ENCODE measurements at places on chromosomes 16 and 17.

DNA sequence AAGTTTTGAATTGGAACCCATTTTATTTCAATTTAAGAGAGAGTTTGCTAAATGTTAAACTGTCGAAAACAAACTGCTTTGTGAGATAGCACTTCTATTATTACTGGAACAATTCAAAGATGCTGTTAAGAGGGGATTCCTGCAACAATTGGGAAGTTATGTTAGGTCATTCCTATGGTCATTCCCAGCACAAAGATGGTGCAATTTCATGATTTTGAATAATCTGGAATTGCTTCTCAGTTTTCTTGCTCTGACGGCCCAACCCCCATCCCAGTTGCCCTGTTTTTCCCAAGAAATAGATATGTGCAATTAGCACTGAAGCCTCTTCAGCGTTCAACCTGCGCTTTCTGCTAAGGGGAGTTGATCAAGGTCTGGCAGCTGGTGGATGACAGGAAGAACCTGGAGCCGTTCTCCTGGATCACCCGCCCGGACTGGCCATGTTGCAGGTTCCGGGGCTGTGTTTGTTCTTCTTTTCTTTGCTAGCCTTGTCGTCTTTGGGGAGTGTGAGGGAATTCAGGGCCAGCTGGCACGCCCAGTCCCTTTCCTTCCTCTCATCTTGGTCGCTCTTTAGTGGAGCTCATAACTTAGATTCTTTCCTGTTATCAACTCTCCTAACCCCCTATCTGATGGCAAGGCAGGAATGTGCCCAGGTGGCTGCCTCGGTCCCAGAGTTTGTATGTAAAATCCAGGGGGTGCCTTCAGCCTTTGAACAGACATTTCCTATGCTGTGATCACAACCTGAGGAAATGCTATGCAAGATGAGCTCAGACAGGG lies 29.0 kb upstream of the IRF8 start:
- DNase-seq: no peak

GRCh38 chr17:28949185-28950016 lies 1.9 kb downstream of the PHF12 start:
- peak; percentile 64 for DNase-seq

DNA sequence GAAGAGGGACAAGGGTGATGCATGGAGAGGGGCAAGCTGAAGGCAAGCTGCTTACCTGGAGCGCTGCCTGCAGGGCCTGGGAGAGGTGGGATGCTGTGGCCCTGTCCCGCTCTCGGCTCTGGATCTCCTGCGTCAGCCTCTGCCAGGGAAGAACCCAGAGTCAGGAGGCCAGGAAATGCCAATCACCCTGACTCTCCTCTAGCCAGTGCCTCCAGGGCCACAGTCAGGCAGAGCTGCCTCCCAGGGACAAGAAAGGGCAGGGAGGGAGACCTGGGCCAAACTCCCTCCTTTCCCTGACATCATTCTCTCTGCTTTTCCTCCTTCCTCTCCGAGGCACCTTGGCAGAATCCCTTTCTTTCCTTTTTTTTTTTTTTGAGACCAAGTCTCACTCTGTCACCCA lies 11.3 kb downstream of the CDK3 start:
- no peak for DNase-seq

GRCh38 chr16:21598701-21599121 lies 666 bp upstream of the METTL9 start:
- no peak for DNase-seq

DNA sequence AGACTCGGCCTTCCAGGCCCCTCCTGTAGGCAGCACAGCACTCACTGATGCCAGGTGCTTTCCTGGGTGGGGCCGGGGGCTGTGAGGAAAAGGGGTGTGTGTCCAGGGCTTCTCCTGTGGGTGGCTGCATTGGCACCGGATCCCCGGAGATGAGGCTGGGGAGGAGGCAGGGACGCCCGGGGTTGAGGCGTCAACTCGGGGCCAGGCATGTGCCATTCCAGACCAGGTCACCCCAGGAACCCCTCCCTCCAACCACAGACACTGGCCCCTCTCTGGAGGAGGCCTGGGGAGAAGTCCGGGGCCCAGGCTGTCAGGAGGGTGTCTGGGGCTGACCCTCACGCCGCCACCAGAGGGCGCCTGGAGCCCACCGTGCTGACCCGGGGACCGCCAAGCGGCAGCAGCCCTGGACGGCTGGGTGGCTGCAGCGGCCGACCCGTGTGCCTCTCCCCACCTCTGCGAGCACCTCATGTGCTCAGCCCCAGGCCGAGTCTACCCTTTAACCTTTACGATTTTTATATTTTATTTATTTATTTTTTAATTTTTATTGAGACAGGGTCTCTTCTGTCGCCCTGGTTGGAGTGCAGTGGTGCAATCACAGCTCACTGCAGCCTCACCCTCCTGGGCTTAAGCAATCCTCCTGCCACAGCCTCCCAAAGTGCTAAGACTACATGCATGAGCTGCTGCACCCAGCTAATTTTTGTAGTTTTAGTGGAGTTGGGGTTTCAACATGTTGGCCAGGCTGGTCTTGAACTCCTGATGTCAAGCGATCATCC lies 3.2 kb upstream of the METRN start:
- peak; percentile 72 for DNase-seq

DNA sequence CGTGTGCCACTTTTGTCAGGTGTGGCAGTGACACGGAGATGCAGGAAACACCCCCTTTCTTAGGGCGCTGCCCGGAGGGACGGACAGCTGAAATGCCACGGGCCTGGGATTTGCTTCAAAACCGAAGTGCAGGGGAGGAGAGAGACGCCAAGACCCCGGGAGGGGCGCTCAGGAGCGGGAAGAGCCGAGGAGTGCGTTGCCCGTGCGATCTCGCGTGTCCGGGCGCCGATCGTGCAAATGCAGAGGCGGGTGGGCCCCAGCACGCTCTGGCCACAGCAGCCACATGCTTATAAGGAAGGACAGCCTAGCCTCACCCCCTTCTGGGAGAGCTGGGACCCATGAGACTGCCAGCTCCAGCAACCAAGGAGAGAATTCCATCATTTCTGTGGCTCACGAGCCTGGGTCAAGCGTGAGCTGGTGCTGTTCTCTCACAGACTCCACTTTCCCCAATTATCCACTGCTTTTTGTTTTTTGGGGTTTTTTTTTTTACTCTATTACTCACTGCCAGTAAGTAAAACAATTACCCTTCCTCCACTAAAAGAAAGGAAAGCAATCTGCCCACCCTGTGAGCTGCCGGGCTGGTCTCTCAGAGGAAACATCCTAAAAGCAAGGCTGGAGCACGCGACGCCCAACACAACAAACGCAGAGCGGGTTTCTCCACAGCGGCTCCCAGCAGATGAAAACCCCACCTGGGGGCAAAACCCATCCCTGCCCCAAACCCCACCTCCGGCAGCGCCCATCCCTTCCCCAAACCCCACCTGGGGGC lies 27.2 kb upstream of the C16orf95 start:
- no peak for DNase-seq

- DNase-seq: no peak
These were observed 618 bp downstream of the RUSF1 start for GRCh38 chr16:31507617-31507928.

DNA sequence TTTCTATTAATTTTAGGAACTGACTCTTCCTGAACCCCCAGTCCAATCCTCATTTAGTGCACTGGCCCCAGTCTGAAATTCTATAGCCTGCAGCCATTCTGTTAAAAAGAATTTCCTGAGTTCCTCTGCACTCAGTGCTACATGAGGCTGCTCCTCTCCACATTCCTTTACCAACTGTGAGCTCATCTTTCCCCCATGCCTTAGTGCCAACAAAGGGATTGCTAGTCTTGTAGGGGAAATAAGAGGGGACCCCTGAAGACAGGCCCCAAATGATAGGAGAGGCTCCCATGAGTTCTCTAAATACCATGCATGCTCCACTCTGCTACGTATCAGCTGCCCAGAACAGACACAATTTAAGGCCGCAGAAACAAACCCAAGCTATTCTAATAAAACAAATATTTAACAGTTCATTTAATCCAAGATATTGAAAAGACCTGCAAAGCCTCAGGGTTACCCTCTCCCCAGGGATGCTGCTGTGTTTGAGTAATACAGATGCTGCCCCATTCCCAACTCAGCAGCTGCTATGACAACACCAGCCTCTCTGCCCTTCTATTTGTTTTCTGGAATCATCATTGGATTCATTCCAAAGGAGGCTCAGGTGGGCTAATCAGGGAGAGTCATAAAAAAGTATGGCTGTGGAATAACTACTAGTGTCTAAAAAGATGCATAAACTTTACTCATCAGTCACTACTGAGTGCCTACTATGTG lies 228.5 kb downstream of the TOX3 start:
- DNase-seq: no peak

- no peak for DNase-seq
These were observed 319.0 kb downstream of the TMEM114 start for GRCh38 chr16:8271344-8271743.
